ENCODE measurements at places on chromosomes 5 and 9.

GRCh38 chr9:121700832-121701419 is 49.5 kb downstream of the DAB2IP start:
- DNase-seq, result no peak

DNA sequence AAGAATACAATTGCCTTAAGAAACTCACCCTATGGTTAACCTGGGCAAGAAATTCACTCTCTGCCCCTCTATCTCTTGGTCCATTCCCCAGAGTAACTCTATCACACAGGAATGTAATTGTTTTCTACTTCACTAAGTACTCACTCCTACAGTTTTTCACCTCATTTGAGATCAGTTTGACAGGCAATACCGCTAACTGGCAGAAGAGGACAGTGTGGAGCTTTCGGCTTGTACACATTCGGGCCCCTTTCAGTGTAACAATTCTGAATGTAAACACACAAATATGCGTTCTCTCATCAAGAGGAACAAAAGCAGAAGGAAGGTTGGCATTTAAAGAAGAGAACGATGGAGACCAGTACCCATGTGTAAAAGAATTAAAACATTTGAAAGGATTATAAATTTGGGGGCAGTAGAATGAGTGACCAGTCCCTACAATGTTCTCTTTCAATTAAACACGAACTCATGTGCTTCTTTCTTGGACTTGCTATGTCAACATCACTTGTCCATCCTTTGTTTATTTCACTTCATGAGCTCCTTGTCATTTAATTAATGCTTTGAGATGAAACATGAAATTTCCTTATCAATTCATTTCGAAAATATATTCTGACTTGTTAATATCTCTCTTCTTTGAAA is 188.5 kb upstream of the GRAMD2B start:
- DNase-seq, result no peak

GRCh38 chr5:87185838-87186237 is 81.8 kb upstream of the RASA1 start:
- DNase-seq, result no peak

GRCh38 chr5:11590475-11590874 is 313.8 kb downstream of the CTNND2 start:
- DNase-seq, result no peak

DNA sequence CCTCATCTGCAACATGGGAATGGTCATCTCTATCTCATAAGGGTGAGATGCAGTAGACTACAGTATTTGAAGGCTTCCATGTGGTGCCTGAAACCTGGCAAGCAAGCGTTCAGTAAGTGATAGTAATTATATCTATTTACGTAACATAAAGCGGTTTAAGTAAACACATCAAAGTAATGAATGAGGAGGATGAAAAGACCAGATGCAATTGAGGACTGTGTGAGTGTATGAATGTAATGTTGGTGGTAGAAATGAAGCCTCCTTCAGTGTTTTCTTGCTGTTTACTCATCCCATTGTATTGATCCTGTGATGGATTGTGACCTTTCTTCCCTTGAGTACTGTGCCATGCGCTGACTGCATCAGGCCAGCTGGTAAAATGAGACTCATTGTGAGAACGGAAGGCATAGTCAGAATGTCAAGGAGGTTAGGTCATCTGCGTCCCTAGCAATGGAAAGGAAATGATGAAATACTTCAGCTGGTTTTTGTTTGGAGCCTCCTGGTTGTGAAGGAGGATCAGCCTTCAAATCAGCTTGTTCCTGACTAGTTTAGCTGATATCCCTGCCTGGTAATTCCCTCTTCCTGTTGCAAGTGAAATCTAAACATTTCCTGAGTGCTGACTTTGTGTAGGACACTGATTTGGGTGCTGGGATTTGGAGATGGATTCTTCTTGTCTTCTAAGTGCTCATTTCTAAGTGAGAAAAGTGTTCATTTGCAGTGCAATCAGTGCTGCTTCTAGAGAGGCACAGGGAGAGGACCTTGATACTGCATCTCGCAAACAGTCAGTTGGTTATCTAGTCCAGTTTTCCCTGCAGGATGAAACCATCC is 35.6 kb downstream of the TNFSF8 start:
- no peak for DNase-seq

GRCh38 chr5:163595932-163596607 is 90.7 kb downstream of the MAT2B start:
- DNase-seq, result no peak

DNA sequence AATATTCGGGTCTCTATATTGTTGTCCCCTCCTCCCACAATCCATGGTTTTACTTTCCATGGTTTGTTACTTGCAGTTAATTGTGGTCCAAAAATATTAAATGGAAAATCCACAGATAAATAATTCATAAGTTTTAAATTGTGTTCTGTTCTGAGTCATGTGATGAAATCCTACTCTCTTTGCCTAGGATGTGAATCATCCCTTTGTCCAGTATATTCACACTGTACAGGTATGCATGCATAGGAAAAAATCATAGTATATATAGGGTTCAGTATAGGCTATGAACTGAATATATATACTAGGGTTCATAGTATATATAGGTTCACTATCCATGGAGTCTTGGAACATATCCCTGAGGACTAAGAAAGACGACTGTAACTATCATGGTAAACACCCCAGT is 19.6 kb downstream of the INSYN2B start:
- DNase-seq, result no peak

DNA sequence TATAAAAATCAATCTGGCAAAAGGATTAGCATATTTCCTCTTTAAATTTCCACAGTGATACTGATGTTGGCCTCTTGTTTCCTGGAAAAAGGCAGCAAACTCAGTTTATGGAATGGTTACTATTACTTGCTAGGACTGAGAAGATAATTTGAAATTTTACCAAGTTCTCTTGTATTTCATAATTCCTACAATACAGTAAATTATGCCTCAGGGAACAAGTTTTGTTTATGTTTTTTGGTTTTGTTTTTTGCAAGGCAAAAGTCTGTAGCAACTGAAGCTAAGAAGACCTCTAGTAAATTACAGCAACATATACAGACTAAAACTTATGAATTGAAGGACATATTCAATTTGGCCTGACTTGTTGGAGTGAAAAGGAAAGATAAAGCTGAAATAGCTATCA is 30.2 kb upstream of the SLCO6A1 start:
- DNase-seq, result no peak

DNA sequence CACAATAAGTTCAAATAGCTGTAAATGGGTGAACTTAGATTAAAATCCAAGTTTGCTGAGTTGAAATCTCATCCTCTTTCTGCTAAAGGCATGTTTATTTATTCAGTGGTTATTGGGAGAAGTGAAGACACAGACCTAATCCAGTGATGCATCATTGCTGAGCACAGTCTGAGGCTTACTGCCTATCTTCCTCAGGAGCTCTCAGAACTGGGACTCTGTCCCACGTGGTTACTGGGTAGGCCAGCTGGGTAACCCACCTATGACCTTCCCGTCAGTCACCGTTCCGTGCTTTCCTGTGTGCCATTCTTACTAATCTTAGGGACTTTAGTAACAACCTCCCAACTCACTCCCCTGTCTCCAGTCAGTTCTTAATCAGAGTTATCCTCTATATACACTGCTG is 226.8 kb upstream of the ATP10B start:
- DNase-seq, result no peak

GRCh38 chr5:113050721-113051382 is 74.3 kb downstream of the DCP2 start:
- no peak for DNase-seq

- no peak for DNase-seq
These were observed 91.8 kb downstream of the SEMA5A start for GRCh38 chr5:9454012-9454481.

DNA sequence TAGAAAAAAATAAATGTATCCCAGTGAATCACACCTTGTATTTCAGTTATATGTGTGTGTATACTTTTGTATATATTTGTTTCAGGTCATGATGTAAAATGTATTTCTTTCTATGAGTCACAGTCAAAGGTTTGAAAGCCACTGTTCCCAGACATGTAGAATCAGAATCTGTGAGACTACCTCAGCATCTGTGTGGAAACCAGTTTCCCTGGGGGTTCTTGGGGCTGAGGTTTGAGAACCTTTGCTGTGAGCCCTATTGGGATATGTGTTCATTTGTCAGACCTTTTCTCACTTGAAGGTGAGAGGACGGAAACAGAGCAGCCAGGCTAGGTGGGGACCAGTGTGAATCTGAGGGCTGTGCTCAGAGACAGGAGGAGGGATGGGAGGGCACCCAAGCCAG is 78.7 kb upstream of the SAP30L start:
- no peak for DNase-seq

DNA sequence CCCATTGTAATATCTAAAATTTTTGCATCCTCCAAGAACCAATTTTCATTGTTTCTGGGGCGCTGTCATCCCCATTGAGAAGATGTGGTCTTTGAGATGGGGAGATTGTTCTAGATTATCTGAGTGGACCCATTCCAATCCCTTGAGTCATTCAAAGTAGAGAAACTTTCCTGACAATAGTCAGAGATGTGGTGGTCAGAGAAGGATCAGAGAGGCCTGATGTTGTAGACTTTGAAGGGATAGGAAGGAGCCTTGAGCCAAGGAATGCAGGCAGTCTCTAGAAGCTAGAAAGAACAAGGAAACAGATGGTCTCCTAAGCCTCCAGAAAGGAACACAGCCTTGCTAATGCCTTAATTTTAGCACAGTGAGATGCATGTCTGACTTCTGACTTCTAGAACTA is 80.4 kb downstream of the TEK start:
- no peak for DNase-seq

- DNase-seq, result no peak
These were observed 102.2 kb upstream of the IER5L start for GRCh38 chr9:129280236-129280622.

GRCh38 chr9:23497137-23497504 is 328.9 kb downstream of the ELAVL2 start:
- no peak for DNase-seq

DNA sequence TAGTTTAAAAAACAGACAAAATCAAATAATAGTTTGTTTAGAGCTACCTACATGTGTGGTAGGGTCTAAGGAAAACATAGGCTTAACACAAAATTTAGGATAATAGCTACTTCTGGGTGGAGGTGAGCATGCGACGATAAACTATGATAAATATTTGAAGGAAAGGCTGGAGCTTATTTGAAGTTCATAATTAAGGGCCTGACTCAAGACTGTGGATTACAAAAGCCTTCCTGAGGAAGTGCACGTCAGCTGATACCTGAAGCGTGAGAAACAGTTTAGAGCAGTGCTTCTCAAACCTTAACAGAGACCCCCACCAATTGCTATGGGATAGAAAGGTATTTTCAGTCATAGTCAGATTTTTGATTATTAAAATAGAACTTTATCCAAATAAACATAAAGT is 20.4 kb upstream of the UBLCP1 start:
- no peak for DNase-seq

DNA sequence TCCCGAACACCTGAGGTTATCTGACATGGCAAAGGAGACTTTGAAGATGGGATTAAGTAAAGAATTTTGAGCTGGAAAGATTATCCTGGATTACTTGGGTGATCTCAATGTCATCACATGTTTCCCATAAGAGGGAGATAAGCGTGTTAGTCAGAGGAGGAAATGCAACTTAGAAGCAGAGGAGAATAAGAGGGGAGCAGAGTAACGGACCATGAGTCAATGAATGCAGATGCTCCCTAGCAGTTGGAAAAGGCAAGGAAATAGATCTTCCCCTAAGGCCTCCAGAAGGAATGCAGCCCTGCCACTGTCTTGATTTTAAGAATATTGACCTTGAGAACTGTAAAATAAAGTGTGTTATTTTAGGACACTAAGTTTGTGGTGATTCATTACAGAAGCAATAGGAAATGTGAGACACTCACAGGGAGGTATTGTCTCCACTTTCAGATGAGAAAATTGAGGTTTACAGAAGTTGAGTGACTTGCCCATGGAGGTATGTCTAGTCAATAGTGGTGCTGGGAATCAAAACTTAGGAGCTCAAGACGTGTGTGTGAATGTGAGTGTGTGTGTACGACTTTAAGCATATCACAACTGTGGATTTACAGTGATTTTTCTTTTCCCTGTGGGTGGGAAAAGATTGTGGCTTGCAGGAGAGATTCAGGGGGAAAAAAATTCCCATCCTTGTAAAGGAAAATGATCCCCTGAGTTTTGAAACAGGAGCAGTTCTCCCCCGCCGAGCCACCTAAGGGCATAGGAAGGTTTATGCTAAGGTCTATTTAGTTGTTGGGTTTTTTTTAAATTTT is 125.3 kb downstream of the TRIM32 start:
- no peak for DNase-seq

- DNase-seq, result no peak
These were observed 268.6 kb downstream of the FER start for GRCh38 chr5:109016300-109016699.

DNA sequence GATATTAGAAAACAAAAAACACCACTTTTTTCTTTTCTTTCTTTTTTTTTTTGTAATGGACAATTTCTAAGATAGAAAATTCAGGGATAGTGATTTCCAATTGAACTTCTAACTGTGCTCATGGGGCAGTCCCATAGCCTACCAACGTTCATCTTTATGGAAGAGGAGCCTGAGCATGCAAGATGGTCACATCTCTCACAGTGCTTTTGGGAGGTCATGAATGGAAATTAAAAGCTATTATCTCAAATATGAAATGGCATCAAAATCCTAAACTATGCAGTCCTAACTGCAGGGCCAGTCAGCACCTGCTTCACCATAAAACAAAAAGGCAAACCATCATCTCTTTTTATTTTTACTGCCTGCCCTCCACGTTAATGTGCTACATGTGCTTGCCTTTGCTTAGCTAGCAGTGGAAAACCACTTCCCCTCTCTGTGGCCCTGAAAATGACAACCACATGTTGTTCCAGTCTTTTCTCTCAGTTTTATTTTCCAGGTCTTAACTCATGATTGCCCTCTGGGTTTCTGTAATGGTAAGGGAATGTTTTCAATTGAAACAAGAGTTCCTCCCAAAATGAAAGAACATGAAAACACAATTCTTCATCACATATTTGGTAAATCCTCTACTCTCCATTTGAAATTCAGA is 16.7 kb downstream of the IFNB1 start:
- DNase-seq, result no peak

GRCh38 chr5:73491155-73491554 is 7.1 kb upstream of the BTF3 start:
- DNase-seq, result no peak

GRCh38 chr5:60334281-60334713 is 365.7 kb downstream of the DEPDC1B start:
- DNase-seq, result no peak

DNA sequence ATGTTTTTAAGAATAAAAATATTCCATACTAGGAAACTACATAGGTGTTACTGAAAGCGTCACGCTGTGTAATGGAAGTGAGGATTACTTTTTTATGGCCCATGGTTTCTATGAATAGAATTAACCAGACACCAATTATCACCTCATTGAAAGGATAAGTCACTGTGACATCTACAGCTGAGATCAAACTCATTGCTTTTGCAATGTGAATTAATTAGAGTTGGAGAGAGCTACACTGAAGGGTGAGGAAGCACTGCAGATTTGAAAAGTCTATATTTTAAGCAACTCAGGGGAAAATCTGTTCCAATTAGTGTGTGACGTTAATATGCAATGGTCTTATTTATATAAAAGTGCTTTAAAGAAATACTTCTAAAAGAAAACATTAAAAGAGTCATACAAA is 1300.1 kb upstream of the DMAC1 start:
- DNase-seq, result no peak

GRCh38 chr5:135502836-135503520 is 32.8 kb downstream of the NEUROG1 start:
- DNase-seq, result no peak

- no peak for DNase-seq
These were observed 764 bp upstream of the BNIP1 start for GRCh38 chr5:173143567-173143966.
